ENCODE measurements at places on chromosomes 1 and 21.
A peak's percentile ranks its signal among the peaks of the same experiment; 100 is the strongest.

GRCh38 chr1:35715568-35716002 lies 3.1 kb downstream of the C1orf216 start:
- peak; percentile 79 for DNase-seq

DNA sequence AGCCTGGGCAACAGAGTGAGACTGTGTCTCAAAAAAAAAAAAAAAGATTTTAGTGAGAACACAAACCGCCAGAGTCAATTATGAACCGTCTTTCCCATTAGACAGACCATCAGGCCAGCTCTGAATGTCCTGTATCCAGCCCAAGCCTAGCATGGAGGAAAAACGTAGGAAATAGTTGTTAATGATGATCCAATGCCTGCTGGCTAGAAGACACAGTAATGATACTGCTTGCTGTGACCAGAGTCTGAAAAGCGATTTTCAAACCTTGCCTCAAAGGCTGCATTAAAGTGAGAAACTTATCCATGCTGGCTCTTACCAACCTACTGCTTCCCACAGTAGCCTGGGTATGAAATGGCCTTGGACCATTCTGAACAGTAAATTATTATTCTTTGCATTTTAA lies 17.0 kb downstream of the COA7 start:
- DNase-seq: no peak

- peak; percentile 94 for DNase-seq
Measured at GRCh38 chr1:183023601-183024316, 539 bp downstream of the LAMC1 start.

GRCh38 chr1:112533029-112533428 lies 24.3 kb downstream of the WNT2B start:
- DNase-seq: no peak

DNA sequence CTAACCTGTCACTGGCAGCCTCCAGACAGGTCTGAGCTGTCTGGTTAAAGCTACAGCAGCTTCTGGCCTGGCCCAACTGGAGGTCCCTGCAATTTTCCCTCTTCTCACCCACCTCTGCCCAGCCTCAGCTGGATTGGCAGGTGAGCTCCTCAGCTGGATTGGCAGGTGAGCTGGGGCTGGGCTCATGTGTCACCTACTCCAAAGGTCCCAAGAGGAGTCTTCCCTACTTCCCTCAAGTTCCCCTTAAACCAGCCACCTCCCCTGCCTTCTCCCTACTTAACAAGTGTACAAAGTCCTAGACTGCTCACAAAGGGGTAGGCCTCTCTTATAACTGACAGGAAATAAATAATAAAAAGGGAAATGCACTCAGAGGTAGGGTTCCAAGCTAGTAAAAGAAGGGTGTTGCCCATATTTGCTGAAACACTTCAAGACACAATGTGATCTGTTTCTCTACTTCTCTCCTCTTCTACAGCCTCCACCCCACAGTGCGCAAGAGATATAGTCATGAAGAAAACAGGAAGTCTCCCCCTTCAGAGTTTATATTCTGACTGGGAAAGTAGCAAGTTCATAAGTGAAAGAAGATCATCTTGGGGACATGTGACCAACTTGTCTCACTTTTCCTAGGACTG lies at the start of gene GPA33:
GPA33 (minus strand) TSS at position 64 of the 629 bp plus-strand sequence. CDS start 90 bp downstream, outside the sequence.
- no peak for DNase-seq

DNA sequence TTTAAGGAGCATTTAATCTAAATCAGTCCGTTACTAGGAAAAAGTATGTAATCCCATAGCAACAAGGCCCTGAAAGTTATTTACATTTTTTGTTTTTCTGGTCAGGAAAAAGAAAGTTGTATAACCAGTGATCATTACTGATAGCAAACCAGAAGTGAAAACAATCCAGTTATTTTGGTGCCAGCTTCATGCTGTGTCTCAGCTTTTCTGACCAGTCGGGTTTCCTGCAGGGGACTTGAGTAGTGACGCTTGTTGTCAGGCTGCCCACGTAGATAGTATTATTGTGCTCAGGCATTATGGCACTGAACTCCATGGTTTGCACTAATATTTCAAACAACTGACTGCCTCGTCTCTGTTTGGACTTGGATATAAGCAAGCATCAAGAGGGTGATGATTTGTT lies 55.2 kb downstream of the SASS6 start:
- no peak for DNase-seq

GRCh38 chr1:78101514-78101913 lies 55.7 kb downstream of the GIPC2 start:
- peak; percentile 9 for DNase-seq

DNA sequence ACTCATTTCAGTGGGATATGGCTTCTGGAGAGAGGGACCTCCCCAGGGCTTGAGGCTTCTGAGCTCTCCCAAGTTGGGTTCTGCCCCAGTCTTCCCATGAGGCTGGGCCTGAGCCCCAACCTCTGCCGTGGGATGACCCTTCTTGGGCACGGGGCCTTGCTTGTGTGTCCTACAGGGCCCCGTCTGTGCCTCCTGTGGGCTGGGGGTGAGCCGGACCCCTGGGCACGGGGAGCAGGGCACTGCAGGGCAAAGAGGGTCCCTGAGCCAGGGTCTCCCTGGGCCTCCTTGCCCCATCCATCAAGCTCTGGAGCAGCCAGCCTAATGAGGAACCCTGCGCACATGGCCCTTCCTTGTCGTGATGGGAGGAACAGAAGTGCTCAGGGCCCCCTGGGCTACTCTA lies 5.2 kb upstream of the SMYD3 start:
- DNase-seq: no peak

DNA sequence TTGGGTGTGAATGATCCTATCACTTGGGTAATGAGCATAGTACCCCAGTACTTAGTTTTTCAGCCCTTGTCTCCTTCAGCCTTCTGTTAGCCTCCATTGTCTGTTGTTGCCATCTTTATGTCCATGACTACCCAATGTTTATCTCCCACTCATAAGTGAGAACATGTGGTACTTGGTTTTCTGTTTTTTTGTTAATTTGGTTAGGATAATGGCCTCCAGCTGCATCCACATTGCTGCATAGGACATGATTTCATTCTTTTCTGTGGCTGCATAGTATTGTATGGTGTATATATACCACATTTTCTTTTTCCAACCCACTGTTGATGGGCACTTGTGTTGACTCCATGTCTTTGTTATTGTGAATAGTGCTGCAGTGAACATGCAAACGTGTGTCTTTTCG lies 39.6 kb upstream of the GPR52 start:
- DNase-seq: no peak
